ENCODE measurements at places on chromosomes 5 and 9. TPM values are rescaled to one million over a fixed set of nuclear protein-coding genes. Genes with fewer than 3 reads are reported as not detected.
A peak's percentile ranks its signal among the peaks of the same experiment; 100 is the strongest.

- peak; percentile 77 for ATAC-seq
Measured at GRCh38 chr5:128782446-128782845, 182.8 kb upstream of the SLC27A6 start.

Gene ANGPTL2
- total RNA-seq = 50.0 TPM

Gene PCDHA1
- not detected for total RNA-seq

Gene FGF1
- 4.2 TPM for total RNA-seq

DNA sequence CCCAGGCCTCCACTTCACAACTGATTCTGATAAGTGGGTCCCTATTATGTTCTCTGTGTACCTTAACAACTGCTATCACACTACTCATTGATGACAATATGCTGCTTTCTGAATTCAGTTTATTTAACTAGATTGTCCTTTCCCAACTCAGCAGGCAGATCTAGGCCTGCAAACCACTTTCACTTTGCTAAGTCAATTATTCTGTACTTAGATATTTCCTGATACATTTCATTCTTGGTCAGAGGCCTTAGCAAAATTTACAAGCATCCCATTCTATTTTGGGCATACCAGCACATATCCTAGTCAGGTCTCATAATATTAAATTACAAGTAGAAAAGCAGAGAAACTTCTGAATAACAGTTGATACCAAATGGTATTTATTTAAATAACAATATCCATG is 235.7 kb upstream of the HAPLN1 start:
- no peak for ATAC-seq

GRCh38 chr5:142106061-142106460 is 2.5 kb upstream of the NDFIP1 start:
- peak; percentile 49 for ATAC-seq

DNA sequence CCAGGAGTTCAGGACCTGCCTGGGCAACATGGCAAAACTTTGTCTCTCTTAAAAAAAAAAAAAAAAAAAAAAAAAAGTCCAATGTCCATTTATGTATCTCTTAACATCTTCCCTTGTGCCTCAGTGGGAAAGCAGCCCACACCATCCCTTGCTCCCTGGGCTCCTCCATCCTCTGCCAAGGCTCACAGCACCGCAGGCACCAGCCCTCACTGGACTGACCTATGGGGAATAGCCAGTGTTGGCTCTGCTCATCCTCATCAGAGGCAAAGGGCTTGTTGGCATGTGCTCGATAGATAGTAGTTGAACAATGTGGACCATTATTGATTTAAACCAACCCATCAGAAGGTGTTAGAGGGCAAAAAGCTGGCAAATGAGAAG is 61.8 kb upstream of the LRRTM2 start:
- ATAC-seq = peak; percentile 5

DNA sequence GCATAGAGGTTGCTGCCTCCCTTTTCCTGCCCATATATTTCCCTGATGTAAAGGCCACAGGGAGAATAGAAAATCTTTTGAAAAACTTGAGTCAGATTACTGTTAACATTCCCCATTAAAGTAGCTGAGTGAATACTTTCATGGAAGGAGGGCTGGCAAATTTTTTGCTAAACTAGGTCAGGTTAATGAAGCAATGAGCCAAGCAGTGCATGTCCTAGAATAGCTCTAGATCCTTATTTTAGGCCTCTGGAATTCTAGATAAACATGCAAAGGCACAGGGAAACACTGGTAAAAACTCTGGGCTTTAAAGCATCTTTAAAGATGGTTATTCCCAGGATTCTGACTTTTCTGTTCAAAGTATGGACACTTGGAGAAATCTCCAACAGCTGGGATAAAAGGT is 27.9 kb downstream of the TTC1 start:
- ATAC-seq = no peak

Gene TSSK1B
- not detected for total RNA-seq

DNA sequence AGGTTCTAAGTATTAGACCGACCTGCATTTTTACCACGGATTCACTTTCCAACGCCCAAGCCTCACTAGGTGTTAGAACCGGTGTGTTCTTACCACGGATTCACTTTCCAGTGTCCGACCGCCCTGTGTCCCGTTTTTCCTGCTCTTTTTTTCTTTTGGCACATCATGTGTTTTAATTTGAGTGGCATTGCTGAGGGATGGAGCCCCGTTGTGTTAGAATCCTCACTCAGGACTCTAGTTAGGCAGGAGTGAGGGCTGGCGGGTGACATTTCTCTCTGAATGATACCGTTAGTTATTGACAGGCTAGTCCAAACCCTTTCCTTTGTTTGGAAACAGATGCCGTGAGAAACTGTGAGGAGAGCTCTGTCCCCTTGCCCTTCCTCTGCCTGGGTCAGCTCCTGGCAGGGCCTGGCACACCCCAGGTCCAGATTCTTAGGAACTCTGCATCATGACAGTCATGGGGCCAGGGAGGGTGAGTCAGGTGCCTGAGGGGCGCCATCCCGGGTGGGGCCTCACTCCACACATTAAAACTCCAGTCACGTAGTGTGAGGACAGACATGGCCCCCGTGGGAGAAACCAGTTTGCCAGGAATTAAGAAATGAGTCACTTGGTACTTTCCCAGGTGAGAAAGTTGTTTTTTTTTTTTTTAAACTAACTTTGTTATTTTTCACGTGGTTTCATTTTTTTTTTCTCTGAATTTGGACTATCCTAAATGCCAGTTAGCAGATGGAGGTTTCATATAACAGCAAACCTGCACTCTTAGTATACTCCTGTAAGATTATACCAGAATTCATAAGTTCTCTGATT is 15.8 kb downstream of the EXOC3 start:
- ATAC-seq = no peak

DNA sequence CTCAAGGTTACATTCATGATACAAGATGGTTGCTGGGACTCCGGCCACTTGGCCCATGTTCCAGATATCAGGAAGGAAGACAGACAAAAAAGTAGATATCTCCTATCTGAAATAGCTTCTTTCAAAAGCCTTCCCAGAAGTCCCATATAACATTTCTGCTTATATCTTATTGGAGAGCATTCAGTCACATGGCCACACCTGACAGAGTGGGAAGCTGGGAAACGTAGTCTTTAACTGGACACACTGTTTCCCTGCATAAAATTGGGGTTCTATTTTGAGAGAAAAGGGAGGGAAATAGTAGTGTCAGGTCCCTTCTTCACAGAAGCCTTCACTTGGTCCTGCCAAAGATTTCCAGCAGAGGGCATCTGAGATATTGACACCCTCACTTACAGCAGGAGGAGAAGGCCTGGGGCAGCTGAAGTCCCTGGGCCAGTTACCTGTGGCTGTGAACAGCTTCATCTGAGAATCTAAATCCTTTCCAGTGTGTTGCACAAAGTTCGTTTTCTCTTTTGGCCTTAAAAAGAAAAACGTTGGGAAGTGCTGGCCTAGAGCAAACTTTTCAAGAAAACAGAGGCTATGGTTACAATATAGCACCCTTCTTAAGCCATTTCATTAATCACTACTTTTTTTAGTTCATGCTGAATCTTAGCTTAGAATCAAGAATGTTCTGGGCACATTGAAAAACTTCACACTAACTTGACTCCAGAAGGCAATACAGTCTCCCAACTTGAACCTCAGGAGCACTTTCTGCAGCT is 33.5 kb downstream of the SPEF2 start:
- no peak for ATAC-seq

DNA sequence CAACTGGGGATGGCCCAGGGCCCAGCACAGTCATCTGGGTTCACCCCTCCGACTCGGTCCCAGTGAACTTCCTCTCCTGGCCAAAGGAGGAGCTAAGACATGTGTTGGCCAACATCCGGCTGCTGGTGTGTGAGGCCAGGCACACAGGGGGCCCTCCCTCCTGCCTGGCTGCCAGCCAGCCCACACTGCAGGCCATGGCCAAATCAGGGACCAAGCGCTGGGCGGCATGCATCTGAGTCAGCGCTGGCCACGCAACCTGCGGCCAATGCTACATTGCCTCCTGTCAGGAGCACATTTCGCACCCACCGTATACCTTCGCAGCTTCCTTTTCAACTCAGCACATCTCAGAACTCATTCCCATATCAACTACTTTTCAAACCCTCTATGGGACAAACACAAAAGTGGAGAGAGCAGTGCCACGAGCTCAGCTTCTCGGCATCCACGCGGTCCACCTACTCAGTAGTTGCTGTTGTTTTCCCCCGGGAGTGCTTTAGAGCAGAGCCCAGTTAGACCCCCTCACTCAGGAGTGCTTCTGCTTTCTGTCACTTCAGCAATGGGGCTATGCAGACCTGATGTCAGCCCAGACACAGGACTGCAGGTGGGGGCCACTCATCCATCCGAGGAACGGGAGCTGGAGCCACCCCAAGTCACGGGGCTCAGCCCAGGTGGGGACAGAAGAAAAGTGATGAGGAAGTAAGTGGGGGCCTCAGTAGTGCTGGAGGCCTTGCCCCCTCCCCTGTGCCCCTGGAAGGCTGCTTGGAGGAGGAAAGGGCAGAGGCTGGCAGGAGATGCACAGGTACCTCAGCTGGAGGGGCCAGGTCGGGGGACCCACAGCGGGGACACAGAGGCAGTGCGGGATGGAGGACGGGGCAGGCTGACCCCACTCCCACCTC is 13.9 kb downstream of the NINJ1 start:
- ATAC-seq = peak; percentile 94

GRCh38 chr9:123725389-123725788 is 204.5 kb downstream of the DENND1A start:
- no peak for ATAC-seq

Gene FOXD4L3
- not detected for total RNA-seq

DNA sequence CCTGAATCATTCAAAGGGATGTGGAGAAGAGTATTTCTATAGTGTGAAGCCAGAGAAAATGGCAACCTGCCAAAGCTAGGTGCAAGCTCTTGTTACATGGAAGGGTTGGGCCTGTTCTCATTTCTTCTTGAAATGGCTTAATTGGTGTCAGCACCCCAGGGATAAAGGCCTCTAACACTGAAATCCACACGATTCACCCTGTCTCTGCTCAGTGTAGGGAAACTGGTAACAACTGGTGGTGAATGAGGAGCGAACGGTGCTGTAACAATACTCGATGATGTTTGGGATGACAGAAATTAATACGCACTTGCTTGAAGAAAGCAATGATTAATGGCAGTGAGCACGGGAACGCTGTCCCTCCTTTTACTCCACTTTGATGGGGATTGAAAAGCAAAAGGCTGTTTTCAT is 16.2 kb downstream of the PBX3 start:
- ATAC-seq = no peak

- peak; percentile 43 for ATAC-seq
Measured at GRCh38 chr5:56457887-56458812, 225.0 kb upstream of the ANKRD55 start.

GRCh38 chr9:38337706-38338264 is 54.7 kb upstream of the ALDH1B1 start:
- no peak for ATAC-seq

GRCh38 chr5:67393211-67393610 is 196.6 kb upstream of the CD180 start:
- ATAC-seq = no peak

Gene AGPAT2
- total RNA-seq = 34.8 TPM

Gene SPEF2
- total RNA-seq = 5.8 TPM

GRCh38 chr5:127192836-127193338 is 97.7 kb upstream of the MEGF10 start:
- no peak for ATAC-seq

DNA sequence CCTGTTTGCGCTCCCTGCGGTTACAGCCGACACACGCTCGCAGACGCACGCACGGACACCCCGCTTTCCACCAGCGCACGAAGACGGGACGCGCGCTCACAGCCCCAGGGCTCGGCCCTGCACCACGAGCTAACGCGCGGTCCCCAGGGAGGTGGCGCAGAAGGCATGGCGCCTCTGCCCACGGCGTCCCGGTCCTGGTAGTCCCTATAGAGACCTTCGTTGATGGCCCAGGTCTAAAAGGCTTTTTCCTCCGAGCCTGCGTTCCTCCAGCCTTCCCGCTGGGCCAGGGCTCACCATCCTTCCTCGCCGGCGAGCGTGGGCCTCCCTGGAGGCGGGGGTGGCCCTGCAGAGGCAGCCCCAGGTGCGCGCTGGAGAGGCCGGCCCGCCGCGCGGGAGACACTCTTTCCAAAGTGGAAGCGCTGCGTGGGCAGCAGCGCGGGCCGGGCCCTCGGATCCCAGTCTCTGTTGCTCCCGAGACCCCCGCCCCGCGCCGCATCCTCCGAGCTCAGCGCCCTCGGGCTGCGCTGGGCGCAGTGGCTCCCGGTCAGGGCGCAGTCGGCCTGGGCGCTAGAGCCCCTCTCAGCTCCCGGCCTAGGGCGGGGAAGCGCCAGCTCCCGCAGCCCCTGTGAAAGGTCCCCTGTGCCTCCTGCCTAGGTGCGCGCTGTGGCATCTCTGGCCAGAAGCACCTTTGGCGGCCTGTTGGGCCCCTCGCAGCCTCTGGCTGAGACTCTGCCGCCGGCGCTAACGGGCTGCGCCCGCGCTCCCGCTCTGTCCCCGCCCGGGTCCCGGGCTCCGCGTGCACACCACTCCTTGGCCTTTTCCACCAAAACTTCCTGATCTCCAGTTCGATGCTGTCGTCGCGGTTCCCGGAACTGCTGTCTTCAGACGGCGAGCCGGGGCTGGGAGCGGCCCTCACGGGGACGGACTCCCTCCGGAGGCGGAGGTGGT is 31.9 kb upstream of the FANCC start:
- ATAC-seq = no peak

Gene DCTN4
- 53.0 TPM for total RNA-seq

Gene SHROOM1
- 5.8 TPM for total RNA-seq

DNA sequence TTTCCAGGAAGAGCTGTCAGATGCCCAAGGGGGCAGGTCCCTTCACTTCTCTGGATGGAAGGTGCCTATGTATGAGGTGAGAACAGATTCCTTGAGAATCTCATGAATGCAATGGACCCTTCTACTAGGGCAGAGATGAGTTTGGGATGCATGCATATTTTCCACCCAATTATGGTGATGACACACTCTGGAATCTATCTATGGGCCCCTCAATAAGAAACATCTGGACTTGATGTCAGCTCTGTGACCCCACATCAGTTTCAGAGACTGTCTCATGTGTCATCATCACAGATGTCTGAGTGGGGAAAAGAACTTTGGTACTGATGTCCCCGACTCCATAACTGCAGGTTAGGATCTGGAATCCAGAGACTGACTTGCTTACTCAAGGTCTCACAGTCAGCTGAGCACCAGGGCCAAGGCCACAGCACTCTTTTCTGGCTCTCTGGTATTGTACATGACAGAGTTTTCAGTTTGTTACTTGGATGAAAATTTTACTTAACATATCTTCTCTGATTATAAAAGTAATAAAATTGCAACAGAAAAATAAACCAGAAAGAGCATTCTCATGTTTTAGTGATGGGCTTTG is 177.0 kb downstream of the DCP2 start:
- no peak for ATAC-seq

- no peak for ATAC-seq
Measured at GRCh38 chr9:38355115-38355514, 37.4 kb upstream of the ALDH1B1 start.

GRCh38 chr9:35669331-35670145 is 4.2 kb upstream of the CA9 start:
- ATAC-seq = no peak

DNA sequence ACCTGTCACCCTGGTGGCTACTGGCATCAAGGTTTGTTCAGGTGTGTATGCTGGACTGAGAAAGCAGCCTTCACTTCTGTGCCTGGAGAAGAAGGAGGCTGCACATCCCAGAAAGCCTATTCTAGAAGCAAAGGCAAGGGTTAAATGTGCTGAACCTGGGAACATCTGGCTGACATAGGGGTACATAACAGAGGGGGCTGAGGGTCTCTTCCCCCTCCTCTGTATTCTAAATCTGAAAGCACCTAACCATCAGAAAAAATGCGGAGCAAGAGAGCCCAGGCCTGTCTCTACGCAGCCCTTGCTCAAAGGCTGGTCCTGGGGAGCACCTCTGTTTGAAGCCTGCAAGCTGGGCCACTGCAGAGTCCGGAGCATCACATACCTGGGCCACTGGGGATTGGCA is 53.2 kb upstream of the FSTL4 start:
- no peak for ATAC-seq

Gene NMUR2
- total RNA-seq = not detected
